ENCODE measurements at places on chromosomes 5 and 9.

DNA sequence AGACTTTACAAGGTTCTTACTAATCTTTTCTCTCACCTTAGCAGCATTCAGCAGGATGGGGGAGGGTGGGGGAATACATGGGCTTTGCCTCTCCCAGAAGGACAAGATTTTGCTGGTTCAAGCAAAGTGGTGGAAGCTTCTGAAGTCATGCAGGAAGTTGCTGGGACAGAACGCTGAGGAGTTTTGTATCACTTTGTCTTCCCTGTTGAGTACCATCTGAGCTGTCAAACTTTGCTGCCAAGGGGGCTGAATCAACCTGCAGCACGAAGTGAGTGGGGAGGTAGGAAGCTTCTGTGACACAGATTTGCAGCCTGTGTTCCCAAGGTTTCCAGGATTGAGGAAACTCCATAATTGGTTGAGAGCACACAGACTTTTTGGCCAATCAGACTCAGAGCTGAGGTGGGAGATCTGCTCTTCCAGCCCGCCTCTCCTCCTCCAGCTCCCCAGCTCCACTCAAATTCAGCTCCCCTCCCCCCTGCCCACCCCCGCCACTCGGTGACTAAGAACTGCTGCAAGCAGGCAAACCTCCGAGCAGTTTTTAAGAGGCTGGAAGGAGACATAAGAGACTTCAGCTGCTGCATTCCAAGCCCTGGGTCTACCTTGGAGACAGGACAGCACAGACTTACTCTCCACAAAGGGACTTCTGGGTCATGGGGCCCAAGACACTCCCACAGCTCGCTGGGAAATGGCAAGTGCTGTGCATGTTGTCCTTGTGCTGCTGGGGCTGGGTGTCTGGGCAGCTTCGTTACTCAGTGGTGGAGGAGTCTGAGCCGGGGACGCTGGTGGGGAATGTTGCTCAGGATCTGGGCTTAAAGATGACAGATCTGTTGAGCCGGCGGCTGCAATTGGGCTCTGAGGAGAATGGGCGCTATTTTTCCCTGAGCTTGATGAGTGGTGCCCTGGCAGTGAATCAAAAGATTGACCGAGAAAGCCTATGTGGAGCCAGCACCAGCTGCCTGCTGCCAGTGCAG lies at the start of gene PCDHGC5:
PCDHGC5 (plus strand) TSS at position 491 of the 971 bp plus-strand sequence; CDS start at position 651, 160 bp downstream.
- no peak for DNase-seq

GRCh38 chr9:126611193-126611591 lies 2.5 kb upstream of the LMX1B start:
- no peak for DNase-seq

- no peak for DNase-seq
These were observed 21.1 kb downstream of the ADAMTSL1 start for GRCh38 chr9:18495065-18495464.

- no peak for DNase-seq
These were observed 217.0 kb upstream of the NREP start for GRCh38 chr5:111973961-111974360.

DNA sequence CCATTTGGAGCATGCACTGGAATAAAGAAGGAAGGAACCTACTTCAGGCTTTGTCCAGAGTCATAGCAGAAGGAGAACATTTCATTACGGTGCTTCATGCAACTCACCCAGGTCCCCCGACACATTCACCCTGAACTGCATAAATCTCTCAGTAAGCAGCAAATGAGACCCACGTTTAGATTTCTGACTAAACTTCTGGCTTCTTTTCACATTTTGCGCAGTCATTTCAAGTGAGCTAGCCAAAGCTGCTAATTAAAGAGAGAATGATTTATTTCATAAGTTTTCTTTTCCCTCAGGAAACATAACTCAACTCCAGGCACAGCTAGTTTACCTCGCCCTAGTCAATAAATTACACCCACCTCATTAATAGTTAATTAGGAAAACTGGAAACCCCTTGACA lies 88.6 kb upstream of the GAS1 start:
- no peak for DNase-seq

GRCh38 chr5:16918891-16919671 lies 17.0 kb downstream of the MYO10 start:
- no peak for DNase-seq

GRCh38 chr9:93586290-93587057 lies 10.1 kb downstream of the PHF2 start:
- DNase-seq: no peak

GRCh38 chr5:67319935-67320725 lies 123.5 kb upstream of the CD180 start:
- no peak for DNase-seq

DNA sequence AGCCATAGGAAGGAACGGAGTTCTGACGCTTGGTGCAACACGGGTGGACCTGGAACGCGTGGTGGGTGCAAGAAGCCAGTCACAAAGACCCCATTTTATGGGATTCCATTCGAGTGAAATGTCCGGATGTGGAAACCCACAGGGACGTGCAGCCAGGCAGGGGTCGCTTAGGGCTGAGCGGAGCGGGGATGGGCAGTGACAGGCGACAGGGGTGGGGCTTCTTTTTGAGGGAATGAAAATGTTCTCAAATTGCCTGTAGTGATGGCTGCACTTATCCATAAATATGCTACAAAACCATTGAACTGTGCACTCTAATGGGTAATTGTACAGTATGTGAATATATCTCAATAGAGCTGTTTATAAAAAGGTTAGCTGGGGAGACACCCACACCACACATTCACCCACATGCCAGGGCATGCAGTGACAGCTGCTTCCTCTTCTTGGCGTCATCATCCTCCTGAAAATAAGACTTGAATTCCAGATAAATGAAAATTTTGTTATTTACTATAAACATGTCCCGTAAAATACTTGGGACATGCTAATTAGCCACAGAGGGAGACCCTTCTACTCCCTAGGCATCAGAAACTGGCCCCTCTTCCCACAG lies 71.3 kb upstream of the OLFM1 start:
- peak; percentile 5 for DNase-seq

DNA sequence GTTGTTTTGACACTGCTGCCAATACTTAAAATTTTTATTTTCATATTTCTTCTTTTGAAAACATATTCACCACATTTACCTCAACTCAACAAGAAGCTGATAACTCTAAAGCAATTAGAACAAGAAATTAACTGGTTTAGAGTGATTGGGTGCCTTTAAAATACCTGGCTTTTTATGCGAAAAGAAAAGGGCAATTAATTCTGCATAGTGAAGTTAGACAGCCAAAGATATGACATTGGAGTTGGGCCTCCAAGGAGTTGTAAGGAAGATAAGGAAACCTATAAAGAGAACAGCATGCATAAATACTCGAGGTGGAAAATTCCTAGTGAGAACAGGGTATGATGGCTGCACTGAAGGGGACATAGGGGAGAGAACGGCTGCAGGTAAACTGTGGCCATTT lies 9.6 kb downstream of the AK6 start:
- DNase-seq: no peak

DNA sequence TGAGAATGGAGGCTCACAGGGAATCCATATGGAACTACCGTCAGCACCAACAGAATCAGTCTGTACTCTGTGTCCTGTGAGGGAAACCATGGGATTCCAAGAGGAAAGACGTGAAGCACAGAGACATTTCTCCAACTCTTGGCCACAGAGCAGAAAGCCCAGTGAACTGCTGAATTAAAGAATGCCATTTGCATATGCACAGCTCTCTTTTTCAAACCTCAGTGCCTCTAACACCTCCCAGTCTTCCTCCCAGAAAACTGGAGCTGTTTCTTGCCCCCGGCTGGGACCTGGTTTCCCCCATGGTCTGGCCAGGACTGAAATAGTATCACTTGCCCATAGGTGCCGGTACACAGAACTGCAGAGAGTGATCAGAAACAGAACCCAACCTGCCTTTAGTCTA lies 69.6 kb upstream of the FER start:
- no peak for DNase-seq

- no peak for DNase-seq
These were observed 1.4 kb downstream of the NRG2 start for GRCh38 chr5:140041492-140042392.

DNA sequence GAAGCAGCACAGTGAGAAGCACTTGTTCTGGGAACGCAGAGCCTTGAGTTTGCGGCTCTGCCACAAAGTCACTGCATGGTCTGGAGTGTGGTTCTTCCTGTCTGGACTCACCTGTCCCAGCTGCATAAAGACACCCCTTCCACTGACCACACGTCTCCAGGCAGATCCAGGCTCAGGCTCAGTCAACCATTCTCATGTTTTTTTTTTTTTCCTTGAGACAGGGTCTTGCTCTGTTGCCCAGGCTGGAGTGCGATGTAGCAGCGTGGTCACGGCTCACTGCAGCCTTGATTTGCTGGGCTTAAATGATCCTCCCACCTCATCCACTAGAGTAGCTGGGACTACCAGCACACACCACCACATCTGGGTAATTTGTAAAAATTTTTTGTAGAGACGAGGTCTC lies 102.9 kb upstream of the KLF4 start:
- no peak for DNase-seq

DNA sequence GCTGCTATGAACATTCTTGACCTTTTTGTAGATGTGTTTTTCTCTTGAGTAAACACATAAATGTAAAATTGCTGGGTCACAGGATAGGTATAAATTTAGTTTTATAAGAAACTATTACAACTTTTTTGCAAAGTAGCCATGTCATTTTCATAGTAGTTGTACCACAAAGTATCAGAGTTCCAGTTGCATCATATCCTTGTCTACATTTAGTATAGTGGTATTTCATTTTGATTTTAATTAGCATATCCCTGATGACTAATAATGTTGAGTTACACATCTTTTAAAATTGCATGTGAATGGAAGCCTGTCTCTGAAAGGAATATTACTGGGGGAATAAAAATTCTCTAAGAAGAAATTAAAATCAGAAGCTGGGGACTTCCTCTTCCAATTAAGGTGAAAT lies 85.4 kb downstream of the TMEM161B start:
- DNase-seq: no peak

DNA sequence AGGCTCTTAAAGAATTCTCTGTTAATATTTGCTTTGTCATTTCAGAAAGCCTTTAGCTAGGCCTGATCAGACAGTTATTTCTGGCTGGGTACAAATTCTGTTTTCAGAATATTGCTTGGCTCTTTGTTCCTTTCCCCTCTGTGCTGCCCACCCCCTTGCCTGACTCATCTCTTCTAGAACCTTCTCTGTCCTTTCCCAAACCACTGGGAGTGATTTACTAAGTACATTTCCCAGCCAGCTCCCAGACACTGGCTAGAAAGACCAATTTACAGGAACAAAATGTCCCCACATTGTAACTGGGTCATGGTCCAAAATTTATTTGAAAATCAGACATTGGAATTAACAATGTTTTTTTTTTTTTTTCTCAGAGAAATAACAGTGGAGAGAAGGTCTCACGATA lies 133.1 kb upstream of the MAP1B start:
- DNase-seq: no peak

DNA sequence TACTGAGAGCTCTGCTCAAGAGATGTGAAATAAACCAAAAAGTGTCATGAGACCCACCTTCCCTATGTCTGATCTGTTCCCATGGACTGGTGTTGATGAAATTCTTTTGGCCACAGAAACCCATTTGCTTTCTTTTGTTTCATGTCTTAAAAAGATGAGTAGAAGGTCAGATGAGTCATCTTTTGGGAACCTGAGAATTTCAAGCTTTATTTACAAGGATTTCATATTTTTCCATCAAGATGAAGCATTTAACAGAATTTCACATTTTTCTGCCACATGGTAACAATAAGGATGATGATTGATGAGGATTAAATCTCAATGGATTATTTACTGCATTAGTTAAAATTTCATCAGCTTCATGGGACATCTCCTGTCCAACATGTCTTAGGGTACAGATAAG lies 337.8 kb downstream of the DEPDC1B start:
- no peak for DNase-seq

GRCh38 chr9:7316166-7316795 lies 483.3 kb downstream of the DMAC1 start:
- DNase-seq: no peak

DNA sequence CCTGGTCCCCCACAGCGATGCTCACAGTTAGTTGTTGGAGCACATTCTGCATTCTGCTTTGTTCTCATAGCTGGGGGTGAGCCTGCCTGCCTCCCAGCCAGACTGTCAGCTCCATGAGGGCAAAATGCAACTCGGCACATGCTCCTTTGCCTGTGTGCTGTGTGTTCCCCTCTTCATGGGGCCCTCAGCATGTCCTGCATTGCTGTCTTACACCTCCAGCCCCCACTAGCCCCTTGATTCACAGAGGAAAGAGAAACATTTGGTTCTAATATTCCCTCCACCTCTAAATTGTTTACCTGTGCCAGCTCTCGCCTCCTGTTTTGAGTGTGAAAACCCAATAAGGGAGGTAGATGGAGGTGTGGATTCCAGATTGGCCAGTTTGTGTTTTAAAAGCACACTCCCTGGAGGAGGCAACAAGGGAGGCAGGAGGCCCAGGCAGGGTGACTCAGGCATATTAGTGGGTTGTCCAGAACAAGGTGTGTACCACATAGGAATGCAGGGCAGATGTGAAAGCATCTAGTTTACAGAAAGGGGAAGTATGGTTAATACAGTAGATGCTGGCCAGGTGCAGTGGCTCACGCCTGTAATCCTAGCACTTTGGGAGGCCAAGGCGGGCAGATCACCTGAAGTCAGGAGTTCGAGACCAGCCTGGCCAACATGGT lies 224.6 kb downstream of the AGTPBP1 start:
- no peak for DNase-seq

- DNase-seq: no peak
These were observed 430.5 kb upstream of the RORB start for GRCh38 chr9:74066605-74067004.

- no peak for DNase-seq
These were observed 539.8 kb upstream of the ZNF608 start for GRCh38 chr5:125286271-125286670.

- no peak for DNase-seq
These were observed 32.4 kb downstream of the C9 start for GRCh38 chr5:39331861-39332381.

- DNase-seq: peak; percentile 7
These were observed 119.6 kb upstream of the NFIB start for GRCh38 chr9:14433351-14434157.

- peak; percentile 50 for DNase-seq
These were observed 729 bp upstream of the TMEM38B start for GRCh38 chr9:105693435-105694189.

GRCh38 chr5:168072665-168073064 lies 218.8 kb upstream of the WWC1 start:
- DNase-seq: no peak

GRCh38 chr5:96198356-96199058 lies 234.5 kb downstream of the PCSK1 start:
- DNase-seq: no peak

- no peak for DNase-seq
These were observed 7.6 kb upstream of the ZNF474 start for GRCh38 chr5:122121479-122122465.

GRCh38 chr5:79236970-79237739 lies 1.2 kb downstream of the JMY start:
- peak; percentile 22 for DNase-seq

DNA sequence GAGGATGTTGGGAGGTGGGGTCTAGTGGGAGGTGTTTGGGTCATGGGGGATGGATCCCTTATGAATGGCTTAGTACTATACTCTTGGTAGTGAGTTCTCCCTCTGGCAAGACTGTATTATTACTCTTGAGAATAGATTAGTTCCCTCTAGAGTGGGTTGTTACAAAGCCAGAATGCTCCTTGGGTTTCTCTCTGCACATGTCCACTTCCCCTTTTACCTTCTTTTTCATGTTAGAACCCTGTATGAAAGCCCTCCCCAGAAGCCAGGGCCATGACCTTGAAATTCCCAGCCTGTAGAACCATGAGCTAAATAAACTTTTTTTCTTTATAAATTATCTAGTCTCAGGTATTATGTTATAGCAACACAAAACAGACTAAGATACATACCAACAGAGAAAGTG lies 31.1 kb downstream of the SLC24A2 start:
- DNase-seq: no peak

- DNase-seq: no peak
These were observed 113.7 kb downstream of the COL23A1 start for GRCh38 chr5:178476531-178476930.
